ENCODE measurements at places on chromosomes 4 and X. TPM values are rescaled to one million over a fixed set of nuclear protein-coding genes. Genes with fewer than 3 reads are reported as not detected.

The IL21 gene
- 40.1 TPM for total RNA-seq

DNA sequence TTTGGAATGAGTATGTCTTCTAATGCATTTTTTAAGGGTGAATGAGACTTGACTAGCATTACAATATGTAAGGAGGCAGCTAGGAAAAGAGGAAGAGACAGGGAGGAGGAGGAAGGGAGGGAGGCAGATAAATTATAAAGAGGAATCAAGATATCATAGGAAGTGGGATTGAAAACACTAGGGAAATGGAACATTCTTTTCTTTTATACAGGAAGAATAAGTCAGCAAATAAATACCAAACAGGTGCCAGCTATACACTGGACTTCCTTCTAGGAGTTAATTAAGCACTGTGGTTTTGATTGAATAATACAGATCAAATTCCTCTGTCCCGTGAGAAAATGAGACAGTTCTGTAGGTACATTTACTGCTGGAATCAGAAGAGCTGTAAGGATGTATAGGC is 78.6 kb downstream of the PACRGL start:
- no peak for DNase-seq

The CTAG1B gene
- total RNA-seq: not detected

The LPAR4 gene
- total RNA-seq: not detected

GRCh38 chrX:70924294-70924911 is 6.5 kb downstream of the SLC7A3 start:
- DNase-seq: no peak

DNA sequence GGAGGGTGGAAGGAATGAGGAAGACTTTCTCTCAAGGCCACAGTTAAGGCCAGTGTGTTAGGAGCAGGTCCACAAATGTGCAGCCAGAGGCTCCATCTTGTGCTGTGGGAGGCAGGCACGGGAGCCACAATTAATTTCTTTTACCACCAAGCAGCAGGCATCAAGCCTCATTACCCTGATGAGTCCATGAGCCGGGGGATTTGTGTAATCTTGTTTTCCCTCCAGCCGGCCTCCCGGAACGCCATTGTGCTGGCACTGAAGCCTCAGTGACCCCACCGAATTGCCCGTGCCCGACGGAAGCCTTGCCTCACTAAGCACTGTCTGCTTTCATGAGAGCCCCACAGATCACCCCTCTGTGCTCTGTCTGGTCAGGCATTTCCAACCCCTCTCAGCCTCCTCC is 154.7 kb upstream of the STX18 start:
- no peak for DNase-seq

The TRIM75 gene
- total RNA-seq: not detected

DNA sequence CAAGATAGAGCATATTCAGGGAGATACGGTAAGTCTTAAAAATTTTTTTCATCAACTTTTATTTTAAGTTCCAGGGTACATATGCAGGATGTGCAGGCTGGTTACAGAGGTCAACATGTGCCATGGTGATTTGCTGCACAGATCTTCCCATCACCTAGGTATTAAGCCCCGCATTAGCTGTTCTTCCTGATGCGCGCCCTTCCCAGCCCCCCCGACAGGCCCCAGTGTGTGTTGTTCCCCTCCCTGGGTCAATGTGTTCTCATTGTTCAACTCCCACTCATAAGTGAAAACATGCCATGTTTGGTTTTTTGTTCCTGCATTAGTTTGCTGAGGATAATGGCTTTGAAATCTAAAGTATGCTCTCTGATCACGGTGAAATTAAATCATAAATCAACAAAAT is 64.2 kb downstream of the HPRT1 start:
- DNase-seq: no peak

The CCKAR gene
- total RNA-seq: not detected

- no peak for DNase-seq
Observed at GRCh38 chr4:26670903-26671537, 87.1 kb downstream of the TBC1D19 start.

DNA sequence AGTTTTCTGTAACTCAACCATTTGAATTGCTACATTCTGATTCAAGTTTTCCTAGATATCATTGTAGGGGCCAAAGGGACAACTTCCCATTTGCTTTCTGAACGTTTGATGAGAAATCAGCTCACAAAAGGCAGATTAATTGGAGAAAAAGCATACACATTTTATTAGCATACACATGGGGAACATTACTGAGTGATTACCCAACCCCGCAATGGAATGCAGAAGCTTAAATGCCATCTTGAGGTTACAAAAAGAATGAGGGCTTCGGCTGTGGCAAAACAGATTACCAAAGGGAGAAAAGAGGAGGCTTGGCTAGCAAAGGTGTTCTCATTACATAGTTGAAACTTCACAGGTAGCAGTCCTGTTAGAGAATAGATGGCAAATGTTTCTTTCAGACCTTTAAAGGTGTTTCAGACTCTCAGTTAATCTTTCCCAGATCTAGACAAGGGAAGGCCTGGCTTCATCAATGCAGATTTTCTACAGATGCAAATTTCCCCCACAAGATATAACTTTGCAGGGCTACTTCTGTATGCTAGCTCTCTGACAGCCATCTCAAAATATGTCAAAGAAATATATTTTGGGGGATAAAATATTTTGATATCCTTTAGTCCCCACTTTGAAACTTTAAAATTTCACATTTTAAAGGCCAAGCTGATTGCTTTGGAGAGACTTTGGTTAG is 26.5 kb upstream of the HERC6 start:
- DNase-seq: no peak

- no peak for DNase-seq
Observed at GRCh38 chrX:2679534-2680485, 11.3 kb upstream of the CD99 start.

DNA sequence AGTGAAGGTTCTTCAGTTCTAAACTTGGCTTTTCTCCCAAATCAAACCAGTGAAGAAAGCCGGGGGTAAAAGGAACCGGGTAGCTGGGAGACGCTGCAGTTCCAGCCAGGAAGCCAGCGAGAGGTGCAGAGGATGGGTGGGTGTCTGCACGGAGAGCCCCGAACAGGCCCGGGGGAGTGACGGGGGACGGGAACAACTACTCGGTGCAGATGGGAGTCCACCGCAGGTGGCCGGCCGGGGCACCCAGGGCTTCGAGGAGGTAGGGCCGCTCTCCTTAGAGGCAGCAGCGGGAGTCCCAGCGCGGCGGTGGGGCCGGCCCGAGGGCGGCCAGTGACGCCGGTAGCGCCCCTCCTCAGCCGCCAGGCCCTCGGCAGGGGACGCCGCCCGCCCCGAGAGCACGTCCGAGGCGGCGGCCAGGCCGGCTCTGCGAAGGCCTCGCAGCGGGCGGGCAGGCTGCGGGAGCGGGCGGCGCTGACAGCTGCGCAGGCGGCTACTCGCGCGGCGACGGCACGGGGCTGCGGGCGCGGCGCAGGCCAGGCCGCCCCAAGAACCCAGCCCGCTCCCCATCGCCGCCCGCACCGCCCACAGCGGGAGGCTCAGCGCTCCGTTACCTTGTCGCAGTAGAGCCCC is 449 bp downstream of the FBXL5 start:
- DNase-seq: no peak

- no peak for DNase-seq
Observed at GRCh38 chr4:27085396-27085795, 224.8 kb downstream of the STIM2 start.

The AFM gene
- not detected for total RNA-seq

GRCh38 chr4:79235095-79235494 is 90.8 kb downstream of the NAA11 start:
- DNase-seq: no peak

The ENPEP gene
- not detected for total RNA-seq

DNA sequence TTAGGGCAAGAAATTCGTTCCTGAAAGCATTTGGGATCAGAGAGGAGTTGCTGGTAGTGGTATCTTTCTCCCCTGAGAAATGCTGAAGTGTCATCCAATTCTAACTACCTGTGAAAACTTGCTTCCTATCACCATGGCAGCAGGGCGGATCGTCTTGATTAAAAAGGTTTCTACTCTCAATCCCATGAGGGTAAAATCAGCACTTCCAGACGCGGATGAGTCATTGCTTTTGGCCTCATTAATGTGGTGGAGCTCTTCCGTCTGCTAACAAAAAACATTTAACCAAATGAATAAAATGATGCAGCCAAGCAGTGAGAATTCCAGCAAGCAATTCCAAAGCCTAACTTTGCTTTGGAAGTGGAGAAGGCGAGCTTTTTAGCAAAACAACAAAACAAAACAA is 325.6 kb downstream of the CAMK2D start:
- no peak for DNase-seq
